ENCODE measurements at places on chromosomes 7 and 10.

DNA sequence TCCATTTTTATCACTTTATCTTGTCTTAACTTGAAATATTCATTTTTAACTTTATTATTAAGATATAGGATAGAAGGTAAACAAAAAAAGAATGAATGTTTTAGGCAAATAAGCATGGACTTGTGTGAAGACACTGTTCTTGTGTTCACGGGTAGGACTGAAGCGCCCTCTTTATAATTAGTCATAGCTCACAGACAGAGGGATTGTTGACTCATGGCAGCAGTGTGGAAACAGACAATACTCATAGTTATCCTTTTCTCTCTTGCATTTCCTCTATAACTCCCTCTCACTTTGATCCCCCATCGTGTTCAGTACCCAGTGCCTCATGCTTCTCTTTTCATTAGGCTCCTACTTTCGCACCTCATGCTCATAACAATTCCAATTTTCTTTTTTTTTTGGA lies 731.8 kb downstream of the PHTF2 start:
- no peak for DNase-seq

- no peak for DNase-seq
Observed at GRCh38 chr7:2853147-2853546, 9.0 kb upstream of the GNA12 start.

DNA sequence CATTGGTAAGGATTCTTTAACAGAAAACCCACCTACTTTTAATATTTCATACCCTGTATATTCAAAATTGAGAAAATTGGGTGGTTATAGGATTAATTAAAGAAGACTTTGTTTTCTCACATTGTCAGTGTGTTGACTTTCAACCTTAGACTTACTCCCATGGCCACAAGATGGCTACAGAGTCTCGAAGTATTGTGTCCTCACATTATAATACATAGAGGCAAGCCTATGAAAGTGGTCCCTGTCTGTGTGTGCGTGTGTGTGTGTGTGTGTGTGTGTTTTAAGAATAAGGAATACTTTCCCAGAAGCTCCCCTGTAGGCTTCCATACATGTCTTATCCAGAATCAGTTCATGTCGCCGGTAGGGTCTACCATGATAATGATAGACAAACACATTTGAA lies 180.0 kb downstream of the PHF14 start:
- DNase-seq: no peak

GRCh38 chr7:5215313-5215712 lies 25.3 kb downstream of the WIPI2 start:
- no peak for DNase-seq

- no peak for DNase-seq
Observed at GRCh38 chr10:2469802-2470201, 597.5 kb upstream of the PFKP start.

GRCh38 chr7:133723044-133723443 lies 404.1 kb upstream of the LRGUK start:
- no peak for DNase-seq

DNA sequence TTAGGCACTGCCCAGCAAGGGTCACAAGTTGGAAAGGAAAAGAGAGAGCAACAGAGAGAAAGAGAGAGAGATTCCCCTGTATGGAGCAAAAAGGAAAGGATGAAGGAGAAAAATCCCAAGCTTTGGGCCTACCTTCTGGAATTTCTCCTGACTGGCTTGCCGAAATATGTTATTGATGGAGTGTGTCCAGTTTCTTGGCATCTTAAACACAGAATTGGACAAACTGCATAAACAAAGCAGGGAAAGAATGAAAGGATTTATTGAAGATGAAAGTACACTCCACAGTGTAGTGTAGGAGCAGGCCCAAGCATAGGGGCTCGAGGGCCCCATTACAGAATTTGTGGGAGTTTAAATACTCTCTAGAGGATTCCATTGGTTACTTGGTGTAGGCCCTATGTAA lies 627.8 kb upstream of the CNTNAP2 start:
- no peak for DNase-seq

DNA sequence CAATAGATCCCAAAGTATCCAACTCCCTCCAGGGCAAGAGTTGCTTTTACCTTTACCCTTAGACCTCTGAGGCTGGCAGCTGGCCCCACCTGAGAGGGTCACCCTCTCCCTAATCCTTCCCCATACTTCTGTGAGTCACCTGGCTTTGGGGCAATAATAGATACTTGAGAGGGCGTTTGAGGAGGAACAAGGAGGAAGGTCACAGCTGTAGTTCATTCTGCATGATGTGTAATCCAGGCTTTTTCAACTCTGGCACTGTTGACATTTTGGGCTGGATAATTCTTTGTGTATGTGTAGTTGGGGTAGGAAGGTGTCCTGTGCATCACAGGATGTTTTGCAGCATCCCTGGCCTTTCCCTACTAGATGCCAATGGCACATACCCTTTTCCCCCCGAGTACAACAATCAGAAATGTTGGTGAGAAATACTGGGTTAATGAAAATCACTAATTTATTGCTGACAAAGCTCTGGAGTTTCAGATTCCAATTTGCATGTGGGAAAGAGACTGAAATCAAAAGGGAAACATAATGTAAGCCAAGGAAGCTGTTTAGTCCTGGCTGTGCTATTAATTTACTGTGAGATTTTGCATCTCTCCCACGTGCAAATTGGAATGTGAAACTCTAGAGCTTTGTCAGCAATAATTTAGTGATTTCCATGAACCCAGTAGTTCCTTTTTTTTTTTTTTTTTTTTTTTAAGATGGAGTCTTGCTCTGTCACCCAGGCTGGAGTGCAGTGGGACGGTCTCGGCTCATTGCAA lies 3.6 kb downstream of the BLVRA start:
- no peak for DNase-seq

- no peak for DNase-seq
Observed at GRCh38 chr10:103969436-103969835, 2.5 kb downstream of the SLK start.

- DNase-seq: no peak
Observed at GRCh38 chr7:107446988-107447387, 22.9 kb upstream of the GPR22 start.

GRCh38 chr7:157565201-157565626 lies 228.4 kb downstream of the DNAJB6 start:
- no peak for DNase-seq

GRCh38 chr7:43479543-43479942 lies 103.4 kb upstream of the STK17A start:
- no peak for DNase-seq

GRCh38 chr10:87771871-87772500 lies 46.0 kb downstream of the ATAD1 start:
- no peak for DNase-seq

DNA sequence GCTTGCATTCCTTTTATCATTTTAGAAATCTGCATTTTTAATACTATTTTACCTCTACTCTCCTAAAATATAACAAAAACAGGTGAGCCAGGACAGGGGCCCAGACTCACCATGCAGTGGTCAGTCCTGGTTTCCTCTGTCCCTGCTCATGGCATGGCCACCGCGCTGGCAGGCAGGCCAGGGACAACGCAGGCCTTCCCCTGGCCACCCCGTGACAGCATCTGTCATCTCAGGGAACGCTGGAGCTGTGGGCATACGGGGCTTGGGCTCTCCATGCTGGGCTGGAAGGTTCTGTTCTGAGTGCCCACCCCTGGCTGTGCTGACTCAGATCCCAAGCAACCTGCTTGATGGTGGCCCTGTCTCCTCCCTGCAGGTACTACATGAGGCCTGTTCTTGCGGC lies 35.1 kb upstream of the CDH23 start:
- DNase-seq: no peak

DNA sequence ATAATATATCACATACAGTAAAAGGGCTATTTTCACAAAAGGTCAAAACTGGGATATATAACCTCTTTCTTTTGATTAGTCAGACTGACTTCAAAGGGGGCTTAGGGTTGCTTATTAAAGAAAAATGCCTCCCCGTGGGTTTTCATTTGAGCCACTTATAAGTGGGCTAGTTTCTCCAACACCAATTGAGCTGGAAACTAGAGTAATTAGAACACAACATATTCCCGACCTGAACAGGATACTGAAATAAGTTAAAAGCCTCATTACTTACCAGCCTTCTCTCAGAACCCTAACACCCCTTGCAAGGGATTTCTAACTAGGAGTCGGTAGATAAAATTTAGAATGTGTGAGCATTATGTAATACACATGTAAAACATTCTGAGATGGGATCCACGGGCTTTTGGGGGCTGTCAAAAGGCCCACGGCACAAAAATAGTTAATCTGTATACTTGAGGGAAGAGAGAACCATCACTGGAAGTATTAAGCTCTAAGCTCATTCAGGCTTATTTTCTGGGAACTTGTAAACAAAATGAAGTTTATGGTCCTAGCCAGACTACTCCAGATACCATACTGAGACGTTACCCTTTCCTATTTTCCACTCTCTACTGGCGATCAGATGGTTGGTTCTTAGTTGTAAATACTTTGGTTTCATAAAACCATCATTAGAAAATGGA lies 29.3 kb upstream of the KMT2E start:
- DNase-seq: no peak

DNA sequence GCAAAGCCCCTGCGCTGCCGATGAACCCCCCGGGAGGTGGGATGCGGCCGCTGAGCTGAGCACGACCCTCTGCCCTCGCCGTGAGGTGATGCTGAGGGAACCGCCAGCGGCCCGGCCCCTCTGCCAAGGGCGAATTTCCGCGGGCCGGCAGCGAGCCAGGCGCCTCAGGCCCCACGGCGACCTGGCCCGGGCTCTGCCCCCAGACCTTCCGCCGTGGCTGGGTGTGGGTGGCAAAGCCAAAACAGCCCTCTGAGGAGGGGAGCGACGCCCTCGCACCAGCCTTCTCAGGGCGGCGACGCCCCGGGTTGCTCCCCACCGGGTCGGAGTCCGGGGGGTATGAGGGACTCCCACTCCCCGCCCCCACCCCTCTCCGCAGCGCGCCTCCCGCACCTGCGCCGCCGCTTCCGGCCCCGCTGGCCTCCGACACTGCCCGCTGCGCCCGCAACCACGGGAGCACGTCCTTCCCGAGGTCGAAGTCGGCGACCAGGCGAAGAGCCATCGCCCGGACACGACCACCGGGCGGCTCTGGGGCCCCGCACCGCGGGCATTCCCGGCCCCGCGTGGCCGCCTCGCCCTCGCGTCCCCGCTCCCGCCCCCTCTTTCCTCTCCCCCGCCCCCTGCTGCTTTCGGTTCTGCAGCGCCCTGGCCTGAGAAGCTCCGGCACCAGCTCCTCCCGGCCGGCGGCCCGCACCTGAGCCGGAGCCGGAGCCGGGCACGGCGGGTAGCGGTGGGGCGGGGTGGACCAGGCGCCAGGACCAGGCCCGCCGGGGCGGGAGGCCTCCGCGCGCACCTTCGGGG lies at the start of gene GSAP:
Gene GSAP (minus strand): TSS at position 527 of the 798 bp plus-strand sequence. CDS start 28 bp downstream, at position 499.
- peak; percentile 30 for DNase-seq

GRCh38 chr10:96244354-96244753 lies 27.0 kb downstream of the BLNK start:
- no peak for DNase-seq

Measured in mesothelial cell of epicardium (in vitro differentiated cells).